NCI-H510A (cell line): ENCODE measurements at places on chromosomes 2 and 18.

DNA sequence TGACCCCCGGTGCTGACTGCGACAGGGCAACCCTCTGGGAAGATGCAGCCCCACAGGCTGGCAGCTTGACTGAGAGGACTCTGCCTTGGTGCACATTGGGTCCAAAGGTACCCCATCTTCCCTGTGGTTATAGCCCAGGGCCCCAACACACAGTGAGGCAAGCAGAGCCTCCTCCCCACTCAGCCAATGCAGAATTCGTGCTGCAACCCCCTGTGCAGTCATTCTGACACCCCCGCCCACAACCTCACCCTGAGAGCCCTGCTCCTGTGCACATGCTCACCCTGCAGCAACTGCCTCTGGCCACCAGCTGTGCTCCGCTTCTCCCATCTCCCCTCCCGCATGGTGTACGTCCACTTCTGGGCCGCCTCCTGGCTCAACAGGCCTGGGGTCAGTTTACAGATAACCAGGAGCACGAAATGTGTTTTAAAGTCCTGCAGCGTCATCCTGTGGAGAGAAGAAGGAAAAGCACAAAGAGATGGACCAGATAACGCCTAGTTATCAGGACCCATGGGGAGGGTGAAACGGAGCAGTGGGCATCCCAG, 24.4 kb downstream of the CAPN14 start:
- no peak for DNase-seq

DNA sequence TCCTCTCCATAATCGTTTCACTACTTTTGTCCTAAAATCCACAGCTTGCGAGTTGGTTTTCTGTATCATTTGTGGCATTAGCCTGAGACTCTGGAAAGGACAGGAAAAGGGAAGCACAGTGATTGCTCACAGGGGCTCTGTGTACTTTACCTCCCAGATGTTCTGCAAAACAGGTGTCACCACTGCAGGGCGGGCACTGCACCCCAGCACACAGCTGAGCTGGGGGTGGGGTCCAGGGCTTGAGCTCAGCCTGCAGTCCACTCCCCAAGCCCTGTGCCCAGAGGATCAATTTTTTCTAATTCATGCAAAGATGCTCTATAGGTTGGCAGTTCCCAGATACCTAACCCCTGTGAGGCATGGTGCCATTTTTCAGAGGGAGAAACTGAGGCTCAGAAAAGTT, 119.4 kb upstream of the GLI2 start:
- no peak for DNase-seq

GRCh38 chr2:19894134-19894792, 7.5 kb downstream of the TTC32 start:
- no peak for DNase-seq

DNA sequence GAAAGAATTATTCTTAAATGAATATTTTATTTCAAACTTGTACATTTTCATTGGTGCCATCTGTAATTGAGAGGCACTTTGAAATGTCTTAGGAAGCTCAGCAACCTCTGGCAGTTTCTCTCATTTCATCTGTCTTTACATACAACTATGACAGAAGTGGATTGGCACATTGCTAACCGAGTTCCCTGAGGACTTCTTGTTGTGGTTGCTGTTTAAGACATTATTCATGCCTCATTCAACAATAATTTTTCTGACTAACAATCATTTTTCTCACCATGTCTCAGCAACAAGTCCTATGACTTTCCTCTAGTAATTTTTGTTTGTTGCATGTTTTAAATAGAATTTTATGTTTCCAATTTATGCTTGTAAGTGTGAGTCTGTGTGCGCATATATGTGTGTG, 284.0 kb upstream of the CWC22 start:
- no peak for DNase-seq

GRCh38 chr2:98736464-98736889, 5.5 kb upstream of the MGAT4A start:
- DNase-seq, result no peak

DNA sequence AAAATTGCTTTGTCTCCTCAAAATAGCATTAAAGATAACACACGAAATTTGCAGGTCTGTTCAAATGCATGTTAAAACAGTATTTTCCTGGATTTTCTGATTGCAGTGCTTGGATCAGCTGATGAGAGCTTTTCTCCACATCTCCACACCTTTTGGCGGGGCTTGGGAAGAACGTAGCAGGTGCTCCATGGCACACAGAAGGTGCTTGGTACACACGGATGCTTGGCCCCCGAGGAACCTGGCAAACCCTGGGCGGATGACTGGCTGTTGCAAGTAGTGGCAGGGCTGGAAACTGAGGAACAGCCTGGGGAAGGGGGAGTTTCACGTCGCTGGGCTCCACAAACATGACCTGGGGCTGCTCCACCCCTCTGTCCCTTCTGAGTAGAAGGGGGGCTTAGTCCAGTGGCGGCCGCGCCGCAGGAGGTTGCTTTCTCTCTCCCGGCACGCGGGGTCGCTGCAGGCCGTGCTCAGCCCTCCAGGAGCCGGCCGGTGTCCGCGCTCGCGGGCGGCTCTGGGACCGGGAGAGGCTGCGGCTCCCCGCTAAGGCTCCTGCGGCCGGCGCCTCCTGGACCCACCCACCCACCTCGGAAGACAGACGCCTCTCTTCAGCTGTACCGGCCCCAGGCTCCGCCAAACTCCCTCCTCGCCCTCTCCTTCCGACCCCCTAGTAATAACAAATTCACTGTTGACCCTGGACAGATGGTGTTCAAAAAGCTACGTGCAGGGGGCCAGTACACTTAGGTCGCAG, 69.3 kb downstream of the MARCO start:
- peak; percentile 52 for DNase-seq
